Esophagus (tissue), 2 donors: ENCODE measurements at places on chromosomes 4 and X. TPM values are rescaled to one million over a fixed set of nuclear protein-coding genes. Genes with fewer than 3 reads are reported as not detected.

NMU gene
- polyA plus RNA-seq = 47.9 TPM

ZNF718 gene
- 0.75 TPM for polyA plus RNA-seq

GPR50 gene
- polyA plus RNA-seq = 0.09 TPM

P2RY10 gene
- polyA plus RNA-seq = 0.24 TPM

PDGFC gene
- polyA plus RNA-seq = 2.4 TPM
